Hypothalamus (tissue), 51 donors: ENCODE measurements at places on chromosomes 1 and 21.

- no peak for DNase-seq
Observed at GRCh38 chr1:22139817-22140216, 3.1 kb downstream of the WNT4 start.

DNA sequence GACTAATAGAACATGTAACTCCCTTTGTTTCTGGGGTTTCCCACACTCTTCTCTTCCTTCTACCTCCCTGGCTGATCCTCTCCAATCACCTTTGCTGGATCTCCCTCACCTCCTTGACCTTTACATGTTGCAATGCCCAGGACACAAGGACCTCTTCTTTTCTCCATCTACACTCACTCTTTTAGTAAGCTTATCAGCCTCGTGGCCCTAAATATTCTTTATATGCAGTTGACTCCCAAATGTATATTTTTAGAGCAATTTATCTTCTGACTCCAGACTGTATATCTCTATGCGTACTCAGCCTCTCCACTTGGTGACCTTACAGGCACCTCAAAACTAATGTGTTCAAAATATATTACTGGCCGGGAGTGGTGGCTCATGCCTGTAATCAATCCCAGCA is 18.4 kb upstream of the CLSPN start:
- no peak for DNase-seq

DNA sequence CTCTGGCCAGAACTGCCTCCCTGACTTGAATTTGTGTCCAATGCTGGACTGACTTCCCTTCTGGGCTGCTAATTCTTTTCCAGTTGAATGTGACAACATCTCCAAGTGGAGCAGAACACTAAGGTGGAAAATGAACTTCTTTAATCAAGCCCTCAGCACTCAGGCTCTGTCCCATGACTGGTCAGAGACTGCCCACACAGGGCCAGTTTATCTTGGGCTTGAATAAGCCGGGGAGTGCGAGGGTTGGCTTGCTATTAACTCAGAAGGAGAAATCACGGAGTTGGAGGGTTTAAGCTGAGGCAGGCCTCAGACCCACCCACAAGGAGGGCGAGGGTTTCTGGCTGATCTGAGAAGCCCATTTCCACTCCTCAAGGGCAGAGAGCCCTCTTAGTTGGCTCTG is 12.4 kb downstream of the KCNA10 start:
- DNase-seq, result no peak

DNA sequence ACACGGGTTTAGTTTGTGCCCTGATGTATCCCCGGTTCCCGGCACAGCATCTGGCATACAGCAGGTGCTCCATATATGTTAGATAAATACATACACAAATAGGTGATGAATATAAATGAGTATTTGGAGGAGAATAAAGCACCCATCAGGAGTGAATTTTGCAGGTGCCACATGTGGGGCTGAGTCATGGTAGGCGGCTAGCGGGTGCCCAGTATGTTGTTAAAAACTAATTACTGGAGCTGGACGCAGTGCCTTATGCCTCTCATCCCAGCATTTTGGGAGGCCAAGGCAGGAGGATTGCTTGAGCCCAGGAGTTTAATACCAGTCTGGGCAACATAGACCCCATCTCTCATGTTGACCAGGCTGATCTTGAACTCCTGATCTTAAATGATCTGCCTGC is 16.7 kb upstream of the WASF2 start:
- DNase-seq, result no peak

DNA sequence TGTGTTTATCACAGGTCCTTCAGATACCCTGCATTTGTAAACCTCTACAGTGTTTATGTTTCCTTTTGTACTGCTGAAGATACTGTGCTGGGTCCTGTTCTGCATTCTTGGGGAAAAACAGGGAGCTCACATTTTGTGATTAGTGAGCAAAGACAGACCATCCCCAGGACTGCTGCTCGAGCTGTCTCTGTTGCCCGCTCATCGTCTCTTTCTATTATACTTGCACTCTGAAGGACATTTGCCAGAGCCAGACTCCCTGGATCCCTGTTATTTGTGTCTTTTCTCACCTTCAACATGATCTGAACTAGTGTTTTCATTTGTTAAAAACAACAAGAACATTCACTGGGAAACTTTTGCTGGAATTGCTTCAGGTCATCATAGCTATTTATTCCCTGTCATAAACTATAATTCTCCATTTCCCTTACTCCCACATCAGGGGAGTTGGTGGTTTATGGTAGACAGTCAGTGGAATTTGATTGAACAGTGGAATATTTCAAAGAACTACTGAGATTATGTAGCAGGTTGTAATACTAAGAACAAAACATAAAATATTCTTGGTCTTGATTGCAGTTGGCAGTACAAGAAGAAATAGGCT is 53.0 kb downstream of the PRRX1 start:
- no peak for DNase-seq

- no peak for DNase-seq
Observed at GRCh38 chr1:224054611-224055010, 59.3 kb upstream of the FBXO28 start.

GRCh38 chr1:174960362-174960761 is 39.4 kb upstream of the CACYBP start:
- DNase-seq, result no peak

DNA sequence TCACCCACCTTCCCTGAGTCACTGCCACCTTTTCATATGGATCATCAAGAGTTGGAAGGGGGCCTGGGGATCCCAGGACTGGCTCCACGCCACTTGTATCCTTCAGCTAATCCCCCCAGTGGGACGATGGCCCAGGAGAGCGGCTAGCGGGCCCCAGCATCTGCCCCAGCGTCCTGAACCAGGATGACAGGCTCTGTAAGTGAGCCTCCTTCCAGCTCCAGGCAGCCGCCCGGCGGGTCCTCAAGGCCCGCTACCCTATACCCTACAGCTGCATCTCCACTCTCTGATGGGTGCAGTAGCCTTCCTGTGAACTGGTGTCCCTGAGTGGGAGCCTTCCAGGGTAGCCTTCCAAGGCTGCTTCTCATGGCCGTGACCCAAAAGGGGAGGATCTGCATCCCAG is 183.1 kb downstream of the ATG4C start:
- DNase-seq, result no peak

DNA sequence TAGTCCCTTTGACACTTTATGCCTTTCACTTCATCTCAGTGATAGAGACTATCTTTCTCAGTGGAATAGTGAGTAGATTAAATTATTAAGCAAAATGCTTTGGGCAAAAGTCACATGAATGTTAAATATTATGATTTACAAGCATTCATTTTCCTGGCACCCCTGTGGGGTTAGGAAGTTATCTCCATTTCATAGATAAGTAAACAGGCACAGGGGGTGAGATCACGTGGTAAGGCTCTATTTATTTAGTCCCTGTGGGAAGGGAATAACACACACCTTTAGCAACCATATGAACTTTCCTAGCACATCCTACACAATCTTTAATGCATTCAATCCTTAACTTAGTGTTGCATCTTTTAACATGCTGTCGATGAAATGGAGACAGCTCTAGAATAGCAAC is 12.3 kb downstream of the PSMB2 start:
- no peak for DNase-seq

DNA sequence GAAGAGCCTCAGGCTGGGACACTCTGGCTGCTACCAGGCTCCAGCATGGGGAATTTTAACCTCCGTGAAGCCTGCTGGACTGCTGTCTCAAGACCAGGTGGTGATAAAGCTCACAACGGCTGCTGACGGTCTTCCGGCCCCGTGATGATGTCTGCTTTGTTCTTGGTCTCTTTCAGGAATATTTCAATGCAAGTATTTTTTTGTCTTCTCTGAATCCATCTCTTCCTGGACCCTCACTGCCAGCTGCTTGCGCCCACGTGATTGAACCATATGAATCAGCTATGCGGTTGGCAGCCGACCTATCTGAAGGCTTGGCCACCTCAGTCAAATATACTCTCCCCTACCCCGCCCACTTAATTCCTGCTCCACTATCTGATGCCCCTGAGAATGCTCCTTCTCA is 14.6 kb upstream of the SLC6A17 start:
- no peak for DNase-seq

- DNase-seq, result no peak
Observed at GRCh38 chr1:57270927-57271698, 152.7 kb downstream of the DAB1 start.

- DNase-seq, result no peak
Observed at GRCh38 chr1:59237900-59238299, 59.0 kb upstream of the FGGY start.

GRCh38 chr1:192797891-192798290 is 10.9 kb upstream of the RGS2 start:
- DNase-seq, result no peak

DNA sequence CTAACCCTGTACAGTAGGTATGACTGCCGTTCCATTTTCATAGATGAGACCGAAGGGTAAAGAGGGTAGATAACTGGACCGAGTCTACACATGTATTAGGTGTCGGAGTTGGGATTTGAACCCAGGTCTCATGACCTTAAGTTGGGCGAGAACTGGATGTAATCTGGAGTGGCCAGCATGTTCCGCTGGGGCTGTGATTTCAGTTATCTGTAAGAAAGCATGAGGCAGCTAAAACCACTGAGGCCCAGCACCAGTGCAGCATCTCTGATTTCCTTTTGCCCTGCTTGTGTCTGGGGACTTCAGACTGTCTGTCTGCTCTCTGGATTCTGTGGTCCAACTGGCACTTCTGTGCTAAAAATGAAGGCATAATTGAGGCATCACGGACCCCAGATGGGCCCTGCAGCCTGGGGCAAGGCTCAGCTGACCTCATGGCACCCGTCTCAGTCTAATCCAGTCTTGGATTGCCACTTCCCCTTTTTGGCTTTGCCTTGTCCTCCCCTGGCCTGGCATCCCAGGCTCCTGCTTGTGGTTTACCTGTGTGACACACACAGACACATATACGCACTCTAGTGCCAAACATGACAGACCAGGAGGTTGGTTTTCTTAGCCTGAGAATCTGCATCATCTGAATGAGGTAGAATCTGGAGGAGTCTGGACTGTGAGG is 180.2 kb downstream of the KIF26B start:
- no peak for DNase-seq

- no peak for DNase-seq
Observed at GRCh38 chr1:6359216-6360116, 34.1 kb downstream of the ACOT7 start.

- no peak for DNase-seq
Observed at GRCh38 chr1:226637147-226637935, 88.8 kb downstream of the STUM start.

DNA sequence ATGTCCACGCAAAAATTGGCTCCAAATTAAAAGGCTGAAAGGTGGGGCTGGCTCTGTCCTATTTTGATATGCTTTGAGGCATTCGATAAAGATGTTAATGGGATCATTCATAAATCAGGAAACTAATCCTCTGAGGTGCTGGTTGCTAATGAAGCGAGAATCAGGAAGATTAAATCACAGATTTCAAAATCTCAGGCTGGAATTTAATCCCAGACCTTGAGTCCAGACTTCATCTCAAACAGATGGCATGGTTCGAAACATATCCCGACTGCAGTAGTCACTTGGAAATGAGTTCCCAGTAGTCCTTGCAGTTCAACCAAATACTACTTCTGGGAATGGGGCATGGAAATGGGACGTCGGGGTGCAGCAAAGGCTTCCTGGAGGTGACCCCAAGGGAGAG is 4.5 kb upstream of the KLF17 start:
- no peak for DNase-seq

DNA sequence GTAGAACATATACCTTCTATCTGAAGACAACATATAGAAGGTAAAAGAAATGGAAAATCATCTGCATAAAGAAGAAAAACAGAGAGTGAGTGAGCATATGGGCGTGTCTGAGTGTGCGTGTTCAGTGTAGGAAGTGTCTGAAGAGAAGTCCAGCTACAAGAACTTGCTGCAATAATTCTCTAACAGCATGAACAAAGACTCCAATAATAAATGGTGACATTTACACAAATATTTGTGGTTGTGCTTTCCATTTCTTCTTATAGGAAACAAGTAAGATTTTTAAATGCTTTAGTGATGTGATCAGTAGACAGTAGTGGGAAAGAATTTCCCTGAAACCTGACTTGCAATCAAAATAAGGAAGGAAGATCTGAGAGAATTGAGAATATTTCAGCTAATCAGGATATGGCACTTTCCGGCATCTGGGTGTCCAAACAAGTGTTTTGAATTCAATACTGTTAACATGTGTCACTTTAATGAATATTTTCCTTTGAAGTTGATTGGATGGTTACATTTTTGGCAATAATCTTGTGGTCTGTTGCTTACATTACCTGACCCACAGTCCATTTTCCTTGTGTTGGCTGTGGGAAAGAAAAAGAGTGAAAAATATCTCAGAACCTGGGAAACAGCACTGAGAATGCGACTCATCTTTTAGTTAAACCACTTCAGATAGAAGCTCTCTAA is 154.0 kb downstream of the TGFB2 start:
- DNase-seq, result no peak

DNA sequence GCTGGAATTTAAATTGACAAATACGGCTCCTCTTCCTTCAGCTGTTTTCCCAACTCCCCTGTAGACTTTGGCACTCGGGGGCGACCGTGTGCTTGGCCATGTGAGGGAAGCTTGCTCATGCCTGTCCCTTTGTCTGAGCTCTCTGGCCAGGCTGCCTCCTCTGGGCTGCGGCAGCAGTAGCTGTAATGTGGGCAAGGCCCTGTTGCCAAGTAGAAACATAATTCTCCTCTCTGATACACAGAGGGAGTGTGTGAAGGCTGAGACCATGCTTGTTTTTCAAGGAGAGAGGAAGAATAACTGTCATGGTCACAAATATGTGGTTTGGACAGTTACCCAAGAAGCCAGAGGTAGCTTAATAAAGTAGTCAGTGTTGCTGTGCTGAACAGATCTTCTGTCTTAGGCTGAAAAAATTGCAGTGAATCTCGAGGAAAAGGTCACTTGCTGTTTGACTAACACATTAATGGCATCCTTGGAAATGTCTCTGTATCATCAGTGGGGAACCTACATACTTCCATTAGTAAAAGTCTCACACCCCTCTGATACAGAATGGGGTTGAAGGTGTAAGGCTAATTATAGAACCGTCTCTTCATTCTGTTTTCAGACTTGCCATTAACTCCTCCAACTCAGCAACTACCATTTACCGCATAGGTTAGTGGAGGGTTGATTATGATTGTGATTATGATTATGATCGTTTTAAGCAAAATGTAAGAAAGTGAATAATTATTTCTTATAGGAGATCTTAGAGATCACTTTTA is 94.6 kb downstream of the TGFB2 start:
- DNase-seq, result no peak

- no peak for DNase-seq
Observed at GRCh38 chr1:243500512-243500911, 244.7 kb downstream of the SDCCAG8 start.

DNA sequence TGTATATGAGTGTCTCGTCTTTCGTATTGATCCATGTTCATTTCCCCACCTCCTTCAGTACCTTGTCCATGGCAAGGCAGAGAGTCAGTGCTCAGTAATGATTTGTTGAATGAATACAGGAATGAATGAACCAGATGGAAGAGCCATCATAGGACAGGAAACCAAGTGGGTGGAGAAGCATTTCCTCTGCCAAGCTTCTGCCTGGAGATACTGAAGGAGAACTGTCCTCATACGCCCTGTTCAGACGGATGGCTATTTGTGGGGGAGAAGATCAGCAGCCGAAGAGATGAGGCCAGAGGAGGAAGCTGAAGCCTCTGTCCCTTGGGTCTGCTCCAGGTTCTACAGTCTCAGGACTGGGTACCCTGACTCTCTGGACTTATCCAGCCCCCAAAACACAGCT is 5.8 kb downstream of the FAM43B start:
- no peak for DNase-seq
